ENCODE measurements at places on chromosomes 2 and 18.

DNA sequence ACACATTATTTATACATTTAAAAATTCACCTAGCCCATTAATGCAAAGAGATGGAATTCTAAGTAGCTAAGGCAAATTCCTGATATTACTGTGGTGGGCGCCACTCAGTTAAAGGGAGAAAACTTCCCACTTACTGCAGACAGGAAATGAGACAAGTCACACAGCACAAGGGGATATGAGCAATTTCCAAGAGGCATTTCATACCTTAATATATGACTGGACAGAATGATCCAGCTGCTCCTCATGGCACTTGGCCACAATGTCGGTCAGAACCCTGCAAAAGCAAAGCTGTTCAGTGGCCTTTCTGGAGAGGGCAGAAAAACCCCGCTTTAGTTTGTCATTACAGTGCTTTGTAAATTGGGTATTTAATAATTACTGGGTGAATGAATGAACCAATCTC, 121.4 kb upstream of the CCDC195 start:
- no peak for DNase-seq

DNA sequence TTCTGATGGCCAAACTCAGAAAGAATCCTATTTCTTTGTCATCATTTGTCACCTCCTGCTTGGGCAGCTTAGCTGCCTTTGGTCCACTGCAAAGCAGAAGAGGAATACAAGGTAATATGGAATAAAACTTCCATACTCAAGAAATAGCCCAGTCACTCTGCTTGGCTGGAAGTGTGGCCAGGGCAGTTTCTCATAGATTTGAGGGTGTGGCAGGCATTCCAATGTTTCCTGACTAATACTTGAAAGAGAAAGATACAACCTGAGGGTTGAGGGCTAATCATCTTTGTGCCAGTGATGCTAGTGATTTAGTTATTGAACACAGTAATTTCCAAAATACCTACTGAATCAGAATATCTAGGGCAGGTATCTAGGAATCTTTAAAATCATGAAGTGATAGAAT, 83.1 kb downstream of the FAM161A start:
- no peak for DNase-seq

DNA sequence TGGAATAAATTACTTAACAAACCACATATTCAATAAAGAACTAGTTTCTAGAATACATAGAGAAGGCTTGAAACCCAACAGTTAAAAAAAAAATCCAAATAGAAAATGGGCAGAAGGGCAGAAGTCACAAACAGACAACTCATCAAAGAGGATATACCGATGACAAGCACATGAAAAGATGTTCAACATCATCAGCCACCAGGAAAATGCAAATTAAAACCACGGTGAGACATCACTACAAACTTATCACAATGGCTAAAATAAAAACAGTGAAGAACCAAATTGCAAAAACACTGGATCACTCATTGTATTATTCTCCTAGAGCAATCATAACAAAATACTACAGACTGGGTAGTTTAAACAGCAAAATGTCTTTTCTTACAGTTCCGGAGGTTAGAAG, 14.5 kb downstream of the SESTD1 start:
- DNase-seq = no peak

DNA sequence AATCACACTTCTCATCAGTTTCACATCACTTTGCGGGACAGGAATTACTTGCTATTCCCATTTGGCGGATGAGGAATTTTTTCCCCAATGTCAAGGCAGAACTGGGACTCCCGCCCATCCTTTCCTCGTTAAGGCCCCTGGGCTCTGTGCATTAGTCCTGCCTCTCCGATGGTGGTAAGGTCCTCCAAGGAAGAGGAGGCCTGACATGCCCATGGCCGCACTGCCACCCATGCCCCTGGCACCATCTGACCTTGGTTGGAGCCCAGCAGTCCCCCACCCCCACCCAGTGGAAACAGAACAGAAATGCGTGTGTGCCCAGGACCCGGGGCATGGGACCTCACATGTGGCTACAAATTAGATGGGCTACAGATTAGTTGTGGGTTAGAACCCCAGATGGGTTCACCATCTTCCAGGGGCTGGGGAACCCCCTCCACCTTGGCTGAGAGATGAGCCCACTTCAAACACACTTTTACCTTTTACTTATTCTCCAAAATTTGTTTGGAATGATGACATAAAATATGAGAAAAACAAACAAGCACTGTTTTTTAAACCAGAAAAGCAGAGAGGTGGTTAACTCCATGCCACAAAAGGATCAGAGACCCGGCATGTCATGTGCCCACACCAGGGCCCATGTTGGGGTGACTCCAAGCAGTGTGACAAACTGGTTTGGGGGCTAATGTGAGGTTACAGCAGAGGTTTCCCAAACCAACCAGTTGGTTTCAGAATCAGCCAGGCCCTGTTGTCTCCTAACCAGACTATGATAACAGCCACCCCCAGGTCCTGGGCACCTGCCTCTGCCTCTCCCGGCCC, 11.0 kb upstream of the DUSP2 start:
- no peak for DNase-seq

DNA sequence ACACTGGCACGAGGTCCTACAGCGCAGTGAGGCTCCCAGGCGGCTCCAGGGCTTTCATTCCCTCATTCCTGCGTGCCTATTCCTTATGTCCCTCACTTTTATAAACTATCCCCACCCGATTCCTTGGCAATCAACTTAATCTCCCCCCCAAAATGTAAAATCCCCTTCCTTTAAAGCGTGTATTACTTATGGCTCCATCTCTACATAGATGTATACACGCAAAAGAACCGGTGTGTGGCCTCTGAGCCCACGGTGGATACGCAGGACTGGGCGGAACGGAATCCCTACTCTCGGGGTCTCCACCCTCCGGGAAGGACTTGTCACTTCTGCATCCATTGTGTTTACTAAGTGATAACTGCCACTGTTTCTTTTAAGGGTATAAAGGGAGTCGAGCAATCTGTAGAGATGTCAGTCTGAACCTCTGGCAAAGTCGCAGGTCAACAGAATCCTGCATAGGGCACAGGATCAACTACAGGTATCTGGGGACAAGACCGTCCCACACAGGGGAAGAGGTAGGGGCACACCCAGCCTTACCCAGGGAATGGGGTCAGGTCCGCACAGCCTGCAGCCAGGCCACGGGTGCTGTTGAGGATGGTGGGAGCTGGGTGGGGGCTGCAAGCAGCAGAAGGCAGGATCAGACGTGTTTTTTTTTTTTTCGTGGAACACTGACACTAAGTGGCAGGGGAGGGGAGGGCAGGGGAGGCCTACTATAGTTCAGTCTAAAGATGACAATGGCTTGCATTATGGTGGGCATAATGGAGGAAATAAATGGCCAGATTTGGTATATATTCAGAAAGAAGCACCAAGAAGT, 42.1 kb downstream of the HDLBP start:
- no peak for DNase-seq

- DNase-seq = no peak
These were observed 14.7 kb upstream of the LHCGR start for GRCh38 chr2:48770181-48770580.

- DNase-seq = no peak
These were observed 53.5 kb downstream of the C18orf63 start for GRCh38 chr18:74368901-74369705.

DNA sequence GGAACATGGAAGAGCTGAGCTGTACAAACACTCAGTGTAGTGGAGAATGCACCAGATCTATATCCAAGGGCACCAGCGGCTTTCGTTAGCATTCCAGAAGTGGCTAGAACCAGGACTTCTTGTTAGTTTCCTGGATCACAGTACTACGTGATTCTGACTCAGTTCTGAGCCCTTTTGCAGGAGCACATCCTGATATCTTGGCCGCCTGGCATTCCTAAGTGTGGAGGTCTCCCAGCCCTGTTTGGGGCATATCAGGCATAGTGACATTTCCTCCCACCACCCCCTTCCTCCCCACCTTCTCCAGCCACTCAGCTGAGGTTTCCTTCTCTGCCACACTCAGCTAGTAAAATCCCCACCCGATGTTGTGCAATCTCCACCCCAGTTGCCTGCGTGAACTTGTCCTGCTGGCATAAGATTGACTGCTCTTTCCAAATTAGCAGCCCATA, 63.4 kb downstream of the BMP10 start:
- DNase-seq = no peak

- DNase-seq = no peak
These were observed 129.0 kb downstream of the LPIN1 start for GRCh38 chr2:11875481-11875880.

DNA sequence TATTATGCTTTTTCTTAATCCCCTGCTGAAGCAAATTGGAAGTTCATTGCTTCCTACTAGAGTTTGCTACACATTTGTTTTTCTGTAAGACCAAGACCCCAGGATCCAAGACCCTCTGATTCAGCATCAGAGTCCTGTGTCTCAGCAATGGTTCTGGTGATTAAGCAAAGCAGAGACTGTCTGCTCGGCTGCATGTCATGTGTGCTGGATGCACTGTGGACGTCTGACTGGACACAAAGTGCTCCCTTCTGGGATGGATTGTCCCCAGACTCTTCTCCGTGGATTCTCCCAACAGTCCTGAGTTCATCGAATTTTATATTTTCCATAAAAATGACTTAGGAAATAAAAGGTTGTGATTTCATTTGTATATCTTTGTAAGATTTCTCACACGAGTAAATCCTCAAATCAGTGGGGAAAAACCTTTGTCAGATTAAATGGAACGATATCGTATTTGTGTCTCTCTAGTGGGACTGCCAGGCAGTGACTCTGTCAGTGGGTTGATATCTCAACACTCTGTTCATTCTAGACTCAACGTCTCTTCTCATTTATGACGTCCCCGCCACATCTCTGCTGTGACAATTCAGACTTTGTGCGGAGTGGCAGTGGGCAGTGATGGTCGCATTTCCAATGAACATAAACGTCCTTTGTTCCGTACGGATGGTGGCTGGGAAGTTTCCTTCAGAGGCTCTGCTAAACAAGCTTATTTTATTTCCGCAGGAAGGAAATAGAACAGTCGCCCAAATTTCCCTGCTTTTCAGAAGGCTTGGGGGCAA, 58.6 kb downstream of the NCAPH start:
- DNase-seq = no peak

DNA sequence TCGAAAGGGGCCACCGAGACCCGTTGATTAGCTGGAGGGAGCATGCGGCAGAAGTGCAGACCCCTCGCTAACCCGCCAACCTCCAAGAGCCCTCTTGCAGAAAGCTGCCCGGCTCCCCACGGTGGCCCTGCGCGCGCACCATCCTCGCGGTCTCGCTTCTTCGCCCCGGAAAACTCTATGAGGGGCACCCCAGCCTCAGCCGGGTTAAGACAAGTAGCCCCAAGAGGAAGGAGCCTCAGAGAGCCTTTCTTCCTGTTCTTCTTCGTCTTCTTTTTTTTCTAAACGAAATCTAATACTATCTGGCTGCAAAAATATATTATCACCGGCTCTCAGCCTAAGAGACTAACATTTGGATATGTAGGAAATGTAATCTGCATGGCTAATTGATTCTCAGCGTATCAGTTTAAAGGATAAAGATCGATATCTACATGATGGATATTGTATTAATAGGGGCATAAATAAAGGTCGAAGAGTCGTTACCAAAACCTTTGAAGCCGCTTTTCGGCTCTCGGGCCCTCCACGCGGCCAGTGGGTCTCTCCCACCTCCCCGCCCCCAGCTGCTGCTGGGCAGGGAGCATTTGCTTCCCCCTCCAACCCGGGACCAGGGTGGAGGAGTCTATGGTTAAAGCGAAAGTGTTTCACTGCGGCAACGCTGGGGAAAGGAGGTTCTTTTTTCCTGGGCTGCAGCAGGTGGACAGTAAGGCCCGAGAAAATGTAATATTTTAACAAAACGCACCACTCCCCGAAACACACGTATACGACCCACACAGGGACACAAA, 6.1 kb upstream of the PAX3 start:
- DNase-seq = no peak

- no peak for DNase-seq
These were observed 277.5 kb downstream of the ETAA1 start for GRCh38 chr2:67674668-67675067.

GRCh38 chr2:42516418-42516901, 22.7 kb upstream of the KCNG3 start:
- DNase-seq = no peak

- DNase-seq = no peak
These were observed 23.1 kb downstream of the PPM1B start for GRCh38 chr2:44191739-44192138.

- DNase-seq = no peak
These were observed 74.8 kb upstream of the BCL2L11 start for GRCh38 chr2:111045771-111046444.

GRCh38 chr2:8647462-8647857, 34.4 kb upstream of the ID2 start:
- DNase-seq = no peak

DNA sequence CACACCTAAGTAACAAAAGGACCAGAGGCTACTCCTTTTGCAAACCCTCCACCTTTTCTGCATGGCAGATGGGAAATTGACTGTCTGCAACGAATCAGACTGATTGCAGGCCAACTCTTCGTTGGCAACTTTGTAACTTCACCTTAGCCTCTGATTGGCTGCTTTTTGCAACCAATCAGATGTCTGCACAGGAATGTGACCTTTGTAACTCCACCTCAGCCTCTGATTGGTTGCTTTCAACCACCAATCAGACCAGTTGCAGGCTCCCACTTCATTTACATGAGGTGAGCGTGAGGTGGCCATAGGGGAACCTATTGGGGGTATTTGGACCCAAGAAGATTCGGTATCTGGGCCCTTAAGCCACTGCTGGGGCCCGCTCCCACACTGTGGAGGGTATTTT, 209.0 kb downstream of the EN1 start:
- DNase-seq = no peak

DNA sequence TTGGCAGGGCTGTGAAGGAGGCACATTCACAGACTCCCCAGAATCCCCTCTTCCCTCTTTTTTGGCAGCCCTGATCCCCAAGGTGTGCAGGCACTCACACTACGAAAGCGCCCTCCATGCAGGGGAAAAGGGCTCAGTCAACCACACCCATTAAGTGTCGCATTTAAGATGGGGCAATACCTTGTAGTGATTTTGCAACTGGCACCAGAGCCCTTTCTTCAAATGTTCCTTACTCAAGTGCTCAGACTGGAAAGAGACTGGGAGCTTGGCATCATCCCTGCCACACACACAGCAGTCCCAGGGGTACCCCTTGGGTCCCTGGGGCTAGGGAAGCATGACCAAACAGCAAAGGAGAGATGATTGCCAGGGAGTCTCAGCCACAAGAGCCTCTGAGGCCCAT, 190.1 kb downstream of the HAUS1 start:
- DNase-seq = no peak

GRCh38 chr2:10003206-10004125, 39.9 kb upstream of the KLF11 start:
- no peak for DNase-seq

GRCh38 chr2:156481312-156481711, 45.1 kb downstream of the GPD2 start:
- no peak for DNase-seq

All from stimulated activated CD8-positive, alpha-beta memory T cell treated with anti-CD3 and anti-CD28 coated beads, Interleukin-15, amount 100 ng/mL, for 4 hours (primary cell).